WERI-Rb-1 (cell line): ENCODE measurements at places on chromosomes 12 and 14.

- DNase-seq = no peak
Measured at GRCh38 chr12:51749206-51749985, 99.1 kb downstream of the FIGNL2 start.

DNA sequence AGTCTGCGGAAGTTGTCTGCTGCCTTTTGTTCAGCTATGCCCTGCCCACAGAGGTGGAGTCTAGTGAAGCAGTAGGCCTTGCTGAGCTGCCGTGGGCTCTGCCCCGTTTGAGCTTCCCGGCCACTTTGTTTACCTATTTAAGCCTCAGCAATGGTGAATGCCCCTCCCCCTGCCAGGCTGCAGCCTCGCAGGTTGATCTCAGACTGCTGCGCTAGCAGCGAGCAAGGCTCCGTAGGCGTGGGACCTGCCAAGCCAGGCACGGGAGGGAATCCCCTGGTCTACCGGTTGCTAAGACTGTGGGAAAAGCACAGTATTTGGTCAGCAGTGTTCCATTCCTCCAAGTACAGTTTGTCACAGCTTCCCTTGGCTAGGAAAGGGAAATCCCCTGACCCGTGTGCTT, 143.6 kb downstream of the DYRK2 start:
- DNase-seq = no peak

GRCh38 chr12:14982562-14982961, 9.7 kb downstream of the PDE6H start:
- no peak for DNase-seq

DNA sequence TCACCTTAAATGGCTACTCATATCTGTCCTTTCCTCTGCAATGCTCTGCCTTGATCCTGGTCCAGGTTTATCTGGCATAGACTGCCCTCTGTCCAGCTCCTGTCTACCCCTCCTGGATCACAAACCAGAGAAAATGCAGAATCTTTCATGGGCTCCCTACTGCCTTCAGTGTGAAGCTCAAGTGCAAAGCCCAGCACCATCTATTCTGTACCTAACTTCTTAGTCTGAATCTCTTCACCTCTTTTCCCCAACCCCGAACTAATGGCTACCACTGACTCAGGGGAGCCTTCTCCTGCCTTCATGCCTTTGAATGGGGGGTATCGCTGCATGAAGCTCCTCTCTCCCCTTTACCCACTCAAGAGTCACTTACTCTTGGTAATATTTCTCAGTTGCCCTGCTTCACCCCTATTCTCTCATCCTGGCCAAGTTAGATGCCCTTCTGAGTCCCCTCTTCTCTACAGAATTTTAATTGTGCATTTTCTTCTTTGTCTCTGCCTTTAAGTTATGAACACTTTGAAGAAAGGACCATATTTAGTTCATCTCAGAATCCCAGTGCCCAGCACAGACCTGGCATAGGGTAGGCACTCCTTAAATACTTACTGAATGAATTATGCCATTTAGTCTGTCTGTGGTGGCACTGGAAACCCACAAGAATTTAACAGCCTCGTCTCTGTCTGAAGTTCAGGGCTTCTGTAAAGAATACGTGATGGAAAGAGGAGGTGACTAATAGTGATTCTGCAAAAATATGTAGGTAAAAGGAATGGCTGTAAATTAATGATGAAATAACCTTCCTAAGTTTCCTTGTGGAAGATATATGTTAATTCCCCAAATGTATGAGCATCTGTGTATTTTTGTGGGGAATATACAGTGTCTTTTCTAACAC, 191.3 kb upstream of the AMIGO2 start:
- DNase-seq = no peak

DNA sequence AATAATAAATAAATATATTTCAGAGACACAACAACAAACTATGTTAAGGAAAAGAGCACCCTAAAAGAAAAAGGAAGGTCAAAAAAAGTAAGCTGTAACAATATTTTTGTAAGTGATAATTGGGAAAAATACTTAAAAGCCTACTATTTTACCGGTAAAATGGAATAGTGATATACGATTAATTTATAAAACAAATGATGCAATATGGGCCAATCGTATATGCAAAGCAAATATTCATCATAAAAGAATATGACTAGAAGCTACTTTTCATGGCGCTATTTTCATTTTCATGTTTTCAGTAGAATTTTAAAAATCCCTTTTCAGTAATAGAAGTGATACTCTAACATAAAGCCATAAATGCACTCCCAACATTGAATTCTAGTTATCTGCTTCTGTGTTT, 131.0 kb upstream of the AMIGO2 start:
- no peak for DNase-seq

DNA sequence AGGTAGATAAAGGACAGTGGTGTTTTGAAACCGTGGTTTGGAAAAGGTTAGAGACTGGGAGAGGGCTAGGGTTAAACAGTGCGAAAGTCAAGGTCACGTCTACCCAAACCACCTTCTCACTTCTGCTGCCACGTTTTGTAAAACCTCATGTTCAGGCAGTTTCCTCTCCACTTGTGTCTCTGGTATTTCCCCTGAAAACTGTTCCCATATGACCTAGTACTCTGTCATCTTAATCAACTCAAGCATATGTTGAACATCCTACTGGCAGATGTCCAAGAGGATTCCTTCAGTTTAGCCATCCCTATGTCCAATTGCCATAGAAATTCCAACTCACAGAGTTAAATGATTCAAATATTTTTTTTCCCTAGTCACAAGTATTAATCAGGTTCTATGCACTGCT, 17.4 kb downstream of the CLEC4C start:
- no peak for DNase-seq

DNA sequence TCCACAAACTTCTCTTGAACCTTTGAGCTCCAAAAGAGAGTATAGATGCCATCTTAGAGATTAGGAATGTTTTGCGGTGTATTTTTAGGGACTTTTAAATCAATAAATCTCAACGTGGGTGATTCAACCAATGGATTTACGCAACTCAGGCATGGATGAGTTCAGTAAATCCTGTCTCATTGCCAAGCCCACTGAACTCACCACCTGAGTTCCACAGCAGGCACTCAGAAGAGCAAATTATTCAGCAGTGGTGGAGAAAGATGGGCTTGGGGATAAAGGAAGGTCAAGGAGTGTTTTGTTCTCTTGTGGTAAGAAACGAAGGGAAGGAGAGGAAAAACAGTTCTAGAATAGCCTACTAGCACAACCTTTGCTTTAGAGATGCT, 68.7 kb upstream of the HMGA2 start:
- DNase-seq = no peak

- no peak for DNase-seq
Measured at GRCh38 chr12:24921251-24922038, 27.5 kb downstream of the BCAT1 start.

DNA sequence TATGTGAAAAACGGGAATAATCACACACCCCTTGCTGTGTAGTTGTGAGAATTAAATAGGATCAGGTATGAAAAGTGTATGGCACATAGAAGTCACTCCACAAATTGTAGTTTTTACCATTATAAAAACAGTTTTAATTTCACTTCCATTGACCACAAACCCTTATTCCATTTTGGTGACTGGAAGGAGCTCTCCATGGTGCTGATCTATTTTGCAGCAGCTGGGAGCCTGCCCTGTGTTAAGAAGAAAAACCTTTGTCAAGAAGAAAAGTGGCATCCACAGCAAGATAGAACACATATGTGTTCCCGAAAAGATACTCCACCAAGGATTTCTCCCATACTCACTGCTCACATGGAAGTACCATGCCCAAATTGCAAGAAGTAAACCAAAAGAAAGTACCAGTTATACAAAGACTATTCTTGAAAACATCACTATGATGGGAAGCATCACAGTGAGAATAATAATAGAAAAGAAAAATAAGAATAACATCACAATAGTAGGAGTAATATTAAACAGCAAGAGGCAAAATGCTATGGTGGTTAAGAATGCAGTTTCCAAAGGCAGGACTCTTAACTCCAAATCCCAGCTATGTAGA, 58.7 kb downstream of the TUNAR start:
- no peak for DNase-seq

- DNase-seq = no peak
Measured at GRCh38 chr14:75426332-75427125, 1.3 kb upstream of the JDP2 start.

DNA sequence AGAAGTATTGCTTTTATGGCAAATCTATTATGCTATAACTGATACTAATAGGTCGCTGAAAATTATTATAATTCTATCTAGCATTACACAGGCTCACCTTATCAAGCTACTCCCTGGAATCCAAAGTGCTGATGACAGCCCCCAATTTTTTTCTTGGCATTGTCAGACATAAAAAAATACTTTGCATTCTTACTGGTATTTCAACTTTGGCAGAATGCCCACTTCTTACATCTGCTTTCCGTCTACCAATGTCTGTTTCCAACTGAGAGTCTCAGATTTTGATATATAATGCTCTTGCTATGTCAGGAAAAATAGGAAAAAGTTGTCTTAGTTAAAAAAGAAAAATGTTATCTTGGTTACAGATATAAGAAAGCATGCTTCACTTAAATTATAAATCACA, 615.4 kb downstream of the C12orf50 start:
- DNase-seq = no peak

DNA sequence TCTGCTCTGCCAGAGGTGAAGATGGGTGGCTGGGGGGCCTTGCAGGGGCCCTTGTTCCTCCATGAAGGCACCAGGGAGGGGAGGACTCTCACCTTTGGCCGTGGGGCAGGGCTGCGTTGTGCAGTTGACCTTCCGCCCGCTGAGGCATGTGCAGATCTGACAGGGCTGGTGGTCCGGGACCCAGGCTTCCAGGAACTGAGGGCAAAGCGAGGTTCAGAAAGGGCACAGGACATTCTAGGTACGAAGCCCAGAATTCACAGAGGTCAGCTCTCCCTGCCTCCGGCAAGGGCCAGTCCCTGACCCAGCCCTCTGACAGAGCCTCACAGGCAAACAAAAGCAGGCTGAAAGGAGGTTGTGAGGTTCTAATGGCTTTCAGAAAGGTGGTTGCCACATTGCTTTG, 40.4 kb upstream of the ANO2 start:
- no peak for DNase-seq
